ENCODE measurements at places on chromosomes 11 and 22. TPM values are rescaled to one million over a fixed set of nuclear protein-coding genes. Genes with fewer than 3 reads are reported as not detected.

Gene RCOR2
- polyA plus RNA-seq = 0.24 TPM

Gene MGAT3
- polyA plus RNA-seq = 0.36 TPM

Gene TTC9C
- polyA plus RNA-seq = 13.3 TPM

Gene LZTR1
- polyA plus RNA-seq = 39.0 TPM

Gene SPINDOC
- 10.2 TPM for polyA plus RNA-seq

Gene MS4A4E
- 0.51 TPM for polyA plus RNA-seq

Gene WNT7B
- 6.8 TPM for polyA plus RNA-seq

Gene TYR
- not detected for polyA plus RNA-seq

Gene TBX1
- 1.3 TPM for polyA plus RNA-seq

Measured in esophagus (tissue), 2 donors.